Stimulated activated CD4-positive, alpha-beta T cell treated with anti-CD3 and anti-CD28 coated beads, Interleukin-12 subunit alpha, Interleukin-12 subunit beta, amount 100 ng/mL, for 4 hours (primary cell): ENCODE measurements at places on chromosomes 7 and 10.

- no peak for DNase-seq
Observed at GRCh38 chr10:116239229-116239628, 33.8 kb downstream of the GFRA1 start.

DNA sequence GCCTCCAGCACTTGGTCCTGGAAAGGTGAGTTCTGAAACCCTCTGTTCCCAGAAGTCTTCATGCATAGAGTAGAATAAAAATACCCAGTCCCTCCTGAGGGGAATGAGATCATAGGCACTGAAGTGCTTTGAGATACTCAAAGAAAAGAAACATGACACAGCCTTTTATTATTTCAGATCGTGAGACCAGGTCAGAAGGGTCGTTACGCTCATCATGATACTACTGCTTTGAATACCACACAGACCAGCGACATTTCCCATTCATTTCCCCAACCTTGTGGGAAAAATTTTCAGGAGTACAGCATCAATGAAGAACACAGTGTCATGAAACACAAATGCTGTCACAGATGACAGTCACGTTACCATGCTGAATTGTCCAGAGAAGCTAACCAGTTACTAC, 15.0 kb downstream of the CLRN3 start:
- no peak for DNase-seq

DNA sequence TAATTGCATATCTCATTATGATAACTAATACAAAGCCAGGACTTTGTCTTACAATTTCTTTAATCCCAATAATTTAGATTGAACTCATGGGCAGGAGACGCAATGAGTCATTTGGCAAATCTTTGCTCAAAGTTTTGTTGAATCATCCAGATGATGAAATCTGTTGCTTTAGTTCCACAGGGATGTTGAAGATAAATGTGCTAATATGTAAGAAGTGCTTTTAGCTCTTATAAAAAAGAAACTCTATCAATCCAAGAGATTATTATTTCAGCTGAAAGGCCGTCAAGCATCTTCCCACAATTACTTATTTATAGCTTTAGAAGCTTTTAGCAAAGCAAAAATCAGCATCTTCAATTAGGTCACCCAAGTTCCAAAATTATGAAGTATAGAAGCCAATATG, 36.8 kb upstream of the ANK3 start:
- DNase-seq = no peak

DNA sequence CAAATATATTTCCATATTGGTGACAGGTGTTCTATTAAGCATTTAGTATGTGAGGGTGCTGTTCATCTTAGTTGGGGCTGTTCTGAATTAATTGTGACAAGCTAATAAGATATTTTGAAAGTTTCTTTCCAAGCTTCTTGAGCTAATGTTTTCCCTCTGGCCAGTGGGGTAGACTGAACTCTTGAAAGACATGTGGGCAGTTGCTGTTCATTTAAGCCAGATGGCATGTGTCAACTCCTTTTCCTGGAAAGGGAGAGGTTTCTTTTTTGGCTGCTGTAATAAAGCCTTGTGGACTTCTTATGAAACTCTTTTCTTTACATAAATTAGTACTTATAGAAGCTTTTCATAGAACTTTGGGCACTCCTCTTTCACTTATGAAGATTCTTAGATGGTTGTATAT, 21.7 kb downstream of the RAB18 start:
- no peak for DNase-seq

DNA sequence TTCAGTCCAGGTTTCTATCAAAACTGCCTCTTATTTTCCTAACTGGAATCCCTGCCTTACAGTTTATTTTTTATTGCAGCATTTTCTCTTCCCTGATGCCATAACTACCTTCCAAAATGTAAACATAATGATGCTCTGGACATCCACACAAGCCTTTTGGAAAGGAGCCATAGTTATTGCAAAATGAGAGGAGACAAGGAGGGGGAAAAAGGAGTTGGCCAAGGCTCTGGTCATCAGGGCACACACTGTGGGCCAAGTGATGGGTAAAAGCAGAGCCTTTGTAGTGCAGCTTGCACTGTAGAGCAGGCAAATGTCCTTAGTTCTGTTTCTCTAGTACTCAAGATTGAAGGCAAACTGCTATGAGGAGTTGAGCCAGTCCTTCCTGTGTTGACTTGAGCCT, 289.3 kb upstream of the MTPN start:
- no peak for DNase-seq

DNA sequence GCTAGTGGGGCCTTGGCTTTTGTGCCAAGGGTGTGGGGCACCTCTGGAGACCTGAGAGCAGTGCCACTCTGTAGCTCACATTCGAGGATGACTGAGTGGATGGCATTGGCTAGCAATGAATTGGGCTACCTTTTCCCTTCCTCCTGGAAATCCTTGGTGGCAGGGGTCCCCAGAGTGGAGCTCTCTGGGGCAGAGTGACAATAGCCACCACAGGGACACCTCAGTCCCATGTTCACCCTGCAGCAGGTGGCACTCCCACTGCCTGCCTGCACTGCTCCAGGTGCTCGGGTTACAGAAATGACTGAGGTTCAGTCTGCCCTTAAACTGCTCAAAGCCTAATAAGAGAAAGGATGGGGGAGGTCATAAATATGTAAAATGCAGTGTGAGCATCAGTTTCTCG, 17.8 kb downstream of the BTBD16 start:
- no peak for DNase-seq

DNA sequence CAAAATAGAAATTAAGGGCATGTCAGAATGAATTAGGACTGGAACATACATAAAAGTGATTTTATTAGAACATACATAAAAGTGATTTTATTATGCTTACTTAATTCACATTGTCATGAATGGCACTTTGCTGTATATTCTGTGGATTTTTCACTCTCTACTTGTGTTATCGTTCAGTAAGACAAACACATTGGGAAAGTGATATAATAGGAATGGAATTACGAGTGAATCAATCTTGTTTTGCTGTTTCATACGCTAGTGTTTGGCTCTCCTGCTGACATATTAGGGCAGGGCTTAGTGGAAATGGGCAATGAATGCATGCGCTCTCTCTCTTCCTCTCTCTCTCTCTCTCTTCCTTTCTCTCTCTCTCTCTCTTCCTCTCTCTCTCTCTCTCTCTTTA, 561.1 kb downstream of the ACTR3B start:
- DNase-seq = no peak

GRCh38 chr7:137846827-137847567, at the start of gene DGKI:
DGKI (minus strand) TSS chr7:137846974.
- peak; percentile 1 for DNase-seq

GRCh38 chr10:14665304-14665703, 109.4 kb downstream of the FAM107B start:
- no peak for DNase-seq

GRCh38 chr10:1406967-1407945, 330.1 kb downstream of the ADARB2 start:
- no peak for DNase-seq

- no peak for DNase-seq
Observed at GRCh38 chr7:7564323-7564780, 2.3 kb upstream of the MIOS start.

- no peak for DNase-seq
Observed at GRCh38 chr7:41188163-41189130, 514.4 kb downstream of the INHBA start.

DNA sequence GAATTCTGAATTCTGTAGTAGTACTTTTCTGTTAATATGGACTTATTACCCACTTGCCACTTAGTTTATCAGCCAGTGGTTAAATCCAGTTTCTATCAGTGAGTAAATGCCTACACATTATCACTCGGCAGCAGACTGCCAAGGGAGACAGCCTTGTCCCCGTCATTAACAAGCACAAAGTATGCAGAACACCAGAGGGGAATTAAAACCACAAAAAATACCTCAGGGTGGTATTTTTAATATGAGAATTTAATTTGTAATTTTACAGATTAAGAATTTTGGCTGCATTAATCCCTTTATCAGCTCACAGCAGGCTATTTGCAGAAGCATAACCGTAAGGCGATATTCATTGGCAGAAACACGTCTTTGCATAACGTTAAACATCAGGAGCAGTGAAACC, 150.0 kb upstream of the FZD1 start:
- DNase-seq = no peak

GRCh38 chr10:14742815-14743214, 31.9 kb downstream of the FAM107B start:
- no peak for DNase-seq

DNA sequence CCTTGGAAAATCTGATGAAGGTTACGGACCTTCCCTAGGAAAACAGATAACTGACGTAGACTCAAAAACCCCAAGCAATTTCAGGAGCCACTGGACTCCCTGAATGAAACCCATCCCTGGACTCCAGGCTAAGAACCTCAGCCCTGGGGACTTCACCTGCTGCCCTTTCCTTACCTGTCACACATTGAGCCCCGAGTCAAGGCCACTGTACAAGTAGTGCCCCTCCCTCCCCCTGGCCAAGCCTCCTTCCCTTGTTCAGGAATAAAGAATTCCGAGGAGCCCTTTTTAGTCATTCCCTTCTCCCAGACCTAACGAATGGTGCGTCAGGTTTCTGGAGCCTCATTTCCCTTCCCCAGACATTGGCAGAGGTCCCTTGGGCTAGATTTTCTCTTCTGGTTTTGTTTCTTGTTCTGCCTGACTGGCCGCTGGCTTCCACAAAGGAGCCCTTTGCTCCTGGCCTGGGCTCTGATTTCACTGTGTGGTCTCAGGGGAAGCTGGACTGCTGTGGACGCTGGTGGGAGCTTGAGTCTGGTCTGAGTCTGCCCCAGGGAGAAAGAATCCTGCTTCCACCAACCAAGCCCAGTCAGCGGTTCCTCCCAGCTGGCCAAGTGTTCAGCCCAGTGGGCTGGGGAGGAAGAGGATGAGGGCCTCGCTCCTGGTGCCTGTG, 31.7 kb downstream of the ZNF775 start:
- DNase-seq = no peak

GRCh38 chr10:29496341-29497162, 138.2 kb downstream of the SVIL start:
- DNase-seq = peak; percentile 59

DNA sequence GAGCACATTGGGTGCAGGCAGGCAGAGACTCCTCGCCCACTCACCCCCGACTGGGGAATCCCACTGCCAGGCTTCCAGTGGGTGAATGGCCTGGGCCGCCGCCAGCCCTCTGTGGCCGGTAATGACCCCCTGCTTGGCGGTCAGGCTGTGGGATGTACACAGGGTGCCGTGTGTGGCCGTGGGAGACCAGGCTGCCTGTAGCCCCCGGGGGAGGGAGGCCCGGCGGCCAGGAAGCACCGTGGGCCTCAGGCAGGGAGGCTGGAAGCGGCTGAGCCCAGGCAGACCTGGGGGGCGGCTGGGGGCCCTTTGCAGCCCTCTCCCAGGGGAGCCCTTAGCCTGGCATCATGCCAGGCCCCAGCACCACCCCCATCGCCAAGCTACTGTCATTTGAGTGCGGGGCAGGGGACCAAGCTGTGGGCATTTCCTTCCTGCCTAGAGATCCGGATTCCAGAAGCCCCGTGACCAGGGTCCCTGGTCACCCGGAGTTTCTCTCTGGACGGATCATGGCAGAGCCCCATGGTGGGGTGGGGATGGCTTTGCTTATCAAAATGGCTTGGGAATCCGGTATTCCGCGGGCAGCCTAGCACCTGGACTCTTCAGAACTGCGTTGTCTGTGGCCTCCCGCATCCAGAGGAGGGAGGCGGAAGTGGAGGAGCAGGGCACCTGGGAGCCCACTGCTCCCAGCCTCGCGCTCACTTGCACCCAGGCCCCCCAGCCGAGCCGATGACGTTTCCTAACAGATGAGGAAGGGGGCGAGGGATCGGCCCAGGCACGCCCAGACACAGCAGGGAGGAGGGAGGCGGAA, 1.1 kb downstream of the TTYH3 start:
- DNase-seq = peak; percentile 55

GRCh38 chr7:47380325-47381133, 201.4 kb downstream of the TNS3 start:
- DNase-seq = no peak

DNA sequence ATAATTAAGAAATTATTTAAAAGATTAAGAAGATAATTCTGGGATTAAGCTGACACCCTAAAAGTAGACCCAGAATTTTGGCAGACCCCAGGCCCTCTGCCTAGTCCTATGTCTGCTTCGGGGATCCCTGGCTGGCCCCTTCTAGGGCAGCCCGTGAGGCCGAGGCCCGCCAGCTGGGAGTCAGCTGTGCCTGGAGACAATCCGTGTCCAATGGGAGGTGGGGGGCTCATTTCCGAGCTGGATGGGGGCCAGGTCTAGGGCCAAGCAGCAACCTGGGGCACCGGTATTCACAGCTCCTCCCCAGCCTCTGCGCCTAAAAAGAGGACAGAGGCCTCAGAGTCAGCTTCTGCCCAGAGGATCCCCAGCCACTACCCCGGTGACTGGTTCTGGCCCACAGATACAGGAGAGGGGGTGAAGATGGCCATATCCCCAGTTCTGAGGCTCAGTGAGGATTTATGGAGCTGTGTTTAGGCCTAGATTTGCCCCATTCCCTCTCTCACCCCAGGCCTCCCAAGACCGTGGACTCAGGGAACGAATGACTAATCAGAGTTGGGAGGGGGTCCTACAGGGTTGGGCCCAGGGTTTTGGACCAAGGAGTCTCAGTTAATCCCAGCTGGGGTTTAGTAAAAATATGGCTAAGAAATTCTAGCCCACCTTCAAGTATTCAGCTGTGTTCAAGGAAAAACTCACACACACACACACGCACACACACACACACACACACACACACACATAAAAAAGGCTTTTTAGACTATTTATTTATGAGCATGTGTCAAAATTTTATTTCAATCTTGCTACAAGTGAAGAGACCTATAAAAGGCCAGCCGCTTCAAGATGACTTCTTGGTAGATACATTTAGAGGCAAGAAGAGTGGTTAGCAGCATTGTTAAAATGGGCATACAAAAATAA, 37.4 kb upstream of the LBX1 start:
- DNase-seq = no peak

GRCh38 chr10:84473136-84473535, 144.7 kb downstream of the CCSER2 start:
- no peak for DNase-seq

GRCh38 chr7:133290676-133291333, 37.9 kb downstream of the EXOC4 start:
- no peak for DNase-seq

DNA sequence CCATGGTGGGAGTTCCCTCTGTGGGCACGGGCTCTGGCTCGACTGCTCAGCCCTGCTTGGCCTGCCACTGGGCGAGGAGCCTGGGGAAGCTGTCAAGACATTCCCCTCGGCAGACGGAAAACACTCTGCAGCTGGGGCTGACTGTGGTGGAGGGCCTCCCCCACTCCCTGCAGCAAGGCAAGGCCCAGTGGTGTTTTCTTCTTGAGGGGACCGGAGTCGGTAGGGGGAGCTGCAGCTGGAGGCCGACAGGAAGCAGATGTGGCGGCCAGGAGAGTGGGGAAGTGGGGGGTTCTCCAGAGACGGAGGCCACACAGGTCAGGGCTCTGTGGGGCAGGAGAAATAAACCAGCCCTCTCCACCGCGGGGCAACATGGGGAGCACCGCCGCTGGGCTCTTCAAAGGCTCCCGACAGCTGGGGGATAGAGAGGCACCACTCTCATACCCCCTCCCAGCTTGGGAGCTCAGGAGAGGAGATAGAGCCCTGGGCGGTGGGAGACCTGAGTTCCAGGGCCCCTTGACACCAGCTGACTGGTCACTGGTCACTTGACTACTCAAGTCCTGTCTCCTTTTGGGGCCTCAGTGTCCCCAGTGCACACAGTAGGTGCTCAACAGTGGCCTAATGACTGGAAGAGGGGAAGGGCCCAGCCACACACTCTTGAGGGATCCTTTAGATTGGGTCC, 43.4 kb downstream of the PPIF start:
- DNase-seq = no peak
